ENCODE measurements at places on chromosomes 16 and 17. TPM values are rescaled to one million over a fixed set of nuclear protein-coding genes. Genes with fewer than 3 reads are reported as not detected.

Gene DBNDD1
- 32.3 TPM for total RNA-seq

Gene FAM83G
- 17.3 TPM for total RNA-seq

GRCh38 chr16:86181526-86181925 is 282.6 kb downstream of the IRF8 start:
- DNase-seq: no peak

GRCh38 chr17:10034719-10035475 is 129.8 kb upstream of the RCVRN start:
- no peak for DNase-seq

GRCh38 chr17:62732125-62732524 is 76.0 kb downstream of the MARCHF10 start:
- DNase-seq: no peak

GRCh38 chr17:77637818-77638575 is 320.5 kb upstream of the TNRC6C start:
- no peak for DNase-seq

GRCh38 chr17:57210972-57211411 is 45.3 kb upstream of the MSI2 start:
- no peak for DNase-seq

DNA sequence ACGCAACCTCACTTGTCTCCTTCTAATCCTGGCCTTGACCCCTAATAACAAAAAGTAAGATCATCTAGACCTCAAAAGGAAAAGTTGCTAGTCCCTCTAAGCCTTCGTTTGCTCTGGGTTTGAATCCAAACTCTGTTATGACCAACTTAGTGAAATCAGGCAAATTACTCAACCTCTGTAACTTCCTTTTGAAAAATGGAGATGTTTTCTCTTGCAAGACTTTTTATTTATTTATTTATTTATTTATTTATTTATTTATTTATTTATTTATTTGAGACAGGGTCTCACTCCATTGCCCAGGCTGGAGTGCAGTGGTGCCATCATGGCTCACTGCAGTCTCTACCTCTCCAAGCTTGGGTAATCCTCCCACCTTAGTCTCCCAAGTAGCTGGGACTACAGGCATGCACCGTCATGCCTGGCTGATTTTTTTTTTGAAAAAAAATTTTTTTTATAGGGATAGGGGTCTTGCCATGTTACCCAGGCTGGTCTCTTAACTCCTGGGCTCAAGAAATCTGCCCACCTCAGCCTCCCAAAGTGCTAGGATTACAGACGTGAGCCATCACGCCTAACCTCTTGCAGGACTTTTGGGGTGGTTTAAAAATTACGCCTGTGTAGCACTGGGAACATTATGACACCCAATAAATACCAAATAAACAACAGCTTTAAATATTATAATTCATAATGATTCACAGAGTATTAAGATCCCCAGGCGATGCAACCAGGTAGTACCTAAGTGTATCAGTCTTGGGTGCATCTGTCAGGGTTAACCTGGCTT is 63.4 kb downstream of the PITPNC1 start:
- DNase-seq: no peak

GRCh38 chr16:83779886-83780285 is 27.9 kb upstream of the HSBP1 start:
- no peak for DNase-seq

- no peak for DNase-seq
Observed at GRCh38 chr16:77689971-77690370, 32.3 kb upstream of the NUDT7 start.

- no peak for DNase-seq
Observed at GRCh38 chr17:80559825-80560251, 15.2 kb downstream of the RPTOR start.

DNA sequence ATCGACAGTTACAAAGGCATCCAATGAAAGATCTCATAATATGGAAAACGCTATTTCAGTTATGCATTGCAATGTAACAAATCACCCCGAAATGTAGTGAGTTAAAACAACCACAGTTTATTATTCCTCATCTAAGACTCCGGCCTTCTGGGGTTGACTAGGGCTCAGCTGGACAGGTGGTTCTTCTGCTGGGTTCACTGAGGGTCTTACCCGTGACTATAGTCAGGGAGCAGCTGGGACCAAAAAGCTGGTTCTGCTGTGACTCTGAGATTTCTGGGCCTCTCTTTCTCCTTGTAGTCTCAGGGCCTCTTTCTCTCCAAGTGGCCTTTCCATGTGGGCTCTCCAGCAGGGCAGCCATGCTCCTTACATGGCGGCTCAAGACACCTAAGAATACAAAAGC is 196.0 kb downstream of the IRX3 start:
- DNase-seq: no peak

All from Panc1 (cell line).